ENCODE measurements at places on chromosomes 12 and 14.

DNA sequence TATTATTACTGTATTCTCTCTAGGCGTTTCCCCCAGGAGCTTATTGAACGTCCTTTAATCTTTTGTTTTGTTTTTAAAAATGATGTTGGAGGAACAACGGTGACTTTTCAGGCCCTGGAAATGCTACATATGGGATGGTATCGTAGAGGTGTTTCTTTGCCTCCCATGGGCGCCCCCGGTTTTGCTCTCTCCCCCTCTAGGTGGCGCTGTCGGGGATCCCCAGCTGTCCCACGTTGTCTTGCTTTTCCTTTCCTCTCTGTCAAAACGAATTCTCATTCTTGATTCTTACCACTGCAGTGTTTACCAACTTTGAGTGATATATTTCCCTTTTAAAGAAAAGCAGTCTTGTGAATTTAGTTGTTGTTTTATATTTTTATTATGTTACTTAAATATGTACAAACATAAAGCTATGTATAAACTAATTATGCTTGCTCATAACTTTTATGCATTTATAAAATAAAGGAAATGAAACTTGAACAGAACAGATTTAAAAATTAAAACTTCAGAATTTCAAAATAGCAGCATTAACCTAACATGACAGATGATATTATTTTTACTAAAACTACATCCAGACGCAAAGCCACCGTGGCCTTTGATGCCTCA, 171.9 kb downstream of the RGS6 start:
- DNase-seq = no peak

- no peak for DNase-seq
These were observed 4.2 kb downstream of the BAG5 start for GRCh38 chr14:103558071-103558882.

DNA sequence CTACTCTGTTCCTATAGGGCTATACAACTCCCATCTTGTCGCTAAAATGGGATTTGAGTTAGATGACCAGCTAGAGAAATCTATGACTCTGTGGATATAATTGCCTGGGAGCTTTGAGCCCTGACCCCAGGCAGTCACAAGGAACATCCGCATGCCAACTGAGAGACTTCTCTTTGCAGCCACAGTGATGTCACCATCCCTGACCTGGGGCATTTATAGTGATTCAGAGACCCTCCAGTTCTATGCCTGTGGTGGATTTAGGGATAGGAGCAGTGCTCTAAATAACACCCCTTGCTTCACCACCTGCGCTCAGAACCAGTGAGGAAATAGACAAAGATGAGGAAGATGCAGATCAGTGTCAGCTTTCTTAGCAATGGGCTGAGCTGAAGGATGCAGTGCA, 86.2 kb downstream of the RIN3 start:
- no peak for DNase-seq

DNA sequence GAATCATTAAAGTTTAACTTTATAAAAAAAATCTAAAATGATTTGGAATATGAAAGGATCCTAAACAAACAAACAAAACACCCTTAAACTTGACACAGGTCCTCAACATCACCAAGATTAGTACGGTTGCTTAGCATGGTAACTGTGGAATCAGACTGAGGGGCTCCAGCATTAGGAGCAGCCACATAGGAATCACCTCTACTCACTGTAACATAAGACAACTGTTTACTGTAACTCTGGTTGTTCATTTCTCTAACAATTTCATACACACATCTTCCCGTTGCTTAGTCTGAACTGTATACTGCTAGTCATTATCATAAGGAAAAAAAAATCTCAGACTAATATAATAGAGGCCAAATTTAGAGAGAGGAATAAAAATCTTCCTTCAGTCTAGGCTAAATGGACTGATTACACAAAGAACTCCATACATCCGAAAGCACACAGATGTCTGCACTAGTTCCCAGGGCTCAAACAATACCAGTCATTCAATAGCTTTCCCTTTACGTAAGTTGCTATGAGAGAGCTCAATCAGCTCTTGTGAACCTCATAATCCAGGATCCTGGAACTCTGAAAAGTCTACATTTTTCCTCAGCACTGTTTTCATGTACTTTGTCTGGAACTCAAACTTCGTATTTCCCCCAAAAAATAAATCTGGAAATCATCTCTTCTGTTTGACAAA, 26.0 kb downstream of the LRP6 start:
- no peak for DNase-seq

DNA sequence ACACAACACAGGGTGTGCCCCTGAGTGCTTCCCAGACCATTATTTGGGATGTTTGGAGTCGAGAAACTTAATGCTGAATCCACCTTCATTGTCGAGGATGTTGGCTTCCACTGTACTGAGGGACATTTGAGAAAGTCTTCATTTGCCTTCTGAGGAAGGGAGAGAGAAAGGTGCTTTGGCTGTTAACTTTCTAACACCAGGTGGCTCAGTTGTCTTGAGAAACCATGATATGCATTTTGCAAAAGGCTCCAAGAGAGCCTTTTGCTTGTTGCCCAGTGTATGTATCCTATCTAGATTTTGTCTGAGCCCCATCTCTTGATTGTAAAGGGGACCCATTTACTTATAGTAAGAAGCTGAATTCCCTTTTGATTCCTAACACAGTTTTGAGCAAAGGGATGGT, 28.6 kb upstream of the NRXN3 start:
- DNase-seq = no peak

DNA sequence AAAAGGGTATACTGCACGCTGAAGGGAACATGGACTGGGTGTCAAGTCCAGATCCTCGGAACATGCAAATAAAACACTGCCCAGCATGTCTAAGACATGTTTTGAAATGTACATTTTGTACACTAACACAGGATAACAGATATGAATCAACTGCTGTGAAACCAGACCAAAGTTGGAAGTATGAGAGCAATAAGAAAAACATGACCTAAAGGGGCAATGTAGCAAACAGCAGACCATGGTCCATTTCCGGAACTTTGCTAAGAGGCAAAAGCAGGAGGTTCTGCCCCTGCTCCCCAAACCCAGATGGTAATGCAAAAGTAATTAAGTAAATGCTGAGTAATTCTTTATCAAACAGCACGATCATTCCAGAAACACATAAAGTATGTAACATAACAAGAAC, 125.2 kb downstream of the SLC25A21 start:
- DNase-seq = no peak

GRCh38 chr12:131929581-131930456, 743 bp downstream of the PUS1 start:
- DNase-seq = no peak

DNA sequence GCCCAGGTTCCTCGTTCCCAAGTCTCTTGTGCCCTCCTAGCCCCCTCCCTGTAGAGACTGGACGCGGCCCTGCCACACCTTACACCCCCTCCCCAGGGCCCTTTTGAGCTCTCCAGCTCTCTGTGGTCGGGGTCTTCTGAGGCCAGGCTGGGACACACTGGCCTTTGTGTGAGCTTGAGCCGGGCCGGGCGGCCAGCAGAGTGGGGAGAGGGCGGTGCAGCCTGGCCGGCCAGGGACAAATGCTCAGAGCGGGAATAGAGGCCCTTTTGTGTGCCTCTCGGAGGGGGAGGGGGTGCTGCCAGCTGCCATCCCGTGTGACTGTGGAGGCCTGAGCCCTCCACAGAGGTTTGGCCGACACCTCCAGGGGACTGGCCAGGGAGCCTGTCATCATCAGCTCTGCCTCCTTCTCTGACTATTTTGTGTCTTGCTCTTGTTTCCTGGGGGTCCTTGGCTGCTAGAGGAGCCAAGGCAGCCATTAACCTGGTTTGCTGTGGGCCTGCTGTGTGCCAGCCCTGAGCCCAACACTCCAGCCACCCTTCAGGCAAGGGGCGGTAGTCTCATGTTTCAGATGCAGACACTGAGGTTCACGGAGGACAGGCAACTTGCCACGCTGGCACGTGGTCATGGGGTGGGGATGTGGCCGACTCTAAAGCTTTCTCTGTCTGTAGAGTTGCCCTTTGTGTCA, 13.6 kb downstream of the FAM222A start:
- no peak for DNase-seq

DNA sequence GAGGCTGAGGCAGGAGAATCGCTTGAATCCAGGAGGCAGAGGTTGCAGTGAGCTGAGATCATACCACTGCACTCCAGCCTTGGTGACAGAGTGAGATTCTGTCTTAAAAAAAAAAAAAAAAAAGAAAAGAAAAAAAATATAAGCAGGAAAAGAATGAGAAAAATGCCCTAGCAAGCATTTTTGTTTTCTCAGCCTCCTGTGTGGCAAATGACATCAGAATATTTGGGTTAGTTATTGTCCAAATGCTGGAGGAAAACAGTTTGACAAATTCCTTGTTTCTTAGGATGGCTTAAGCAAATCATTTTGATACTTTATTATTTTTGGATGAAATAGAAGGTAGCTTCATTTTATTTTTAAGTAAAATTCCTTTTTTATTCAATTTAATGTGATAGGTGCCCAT, 7.5 kb upstream of the PTPRR start:
- DNase-seq = no peak

GRCh38 chr14:38987781-38988180, 115.3 kb downstream of the SEC23A start:
- DNase-seq = no peak

DNA sequence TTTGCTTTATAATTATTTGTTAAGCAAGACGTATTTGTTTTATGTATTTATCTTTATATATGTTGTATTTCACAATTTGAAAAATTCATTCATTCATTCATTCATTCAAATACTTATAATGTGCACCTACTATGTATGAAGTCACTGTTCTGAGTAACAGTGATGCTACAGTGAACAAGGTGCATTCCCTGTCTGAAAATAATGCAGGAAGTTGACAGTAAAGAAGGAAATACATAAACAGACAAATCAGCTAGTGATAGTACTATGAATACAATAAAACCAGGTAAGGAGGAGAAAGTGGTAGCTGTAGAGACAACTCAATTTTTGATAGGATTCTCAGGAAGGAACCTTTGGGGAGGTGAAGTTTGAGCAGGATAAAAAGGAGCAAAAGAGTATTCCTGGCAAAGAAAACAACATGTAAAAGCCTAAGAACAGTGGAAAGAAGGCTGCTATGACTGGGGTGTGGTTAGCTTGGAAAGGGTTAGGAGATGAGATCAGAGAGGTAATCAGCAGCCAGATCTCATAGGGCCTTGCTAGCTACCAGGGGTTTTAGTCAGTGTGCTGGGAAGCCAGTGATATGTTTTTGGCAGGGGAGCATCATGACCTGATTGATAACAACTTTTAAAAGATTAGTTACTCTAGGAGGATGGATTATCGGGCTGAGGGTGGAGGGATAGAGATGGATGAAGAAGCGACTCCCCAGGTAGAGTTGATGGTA, 17.4 kb downstream of the BICDL1 start:
- no peak for DNase-seq

GRCh38 chr12:132660996-132661395, 26.1 kb downstream of the POLE start:
- no peak for DNase-seq

GRCh38 chr14:93792391-93792790, 4.1 kb upstream of the PRIMA1 start:
- no peak for DNase-seq

DNA sequence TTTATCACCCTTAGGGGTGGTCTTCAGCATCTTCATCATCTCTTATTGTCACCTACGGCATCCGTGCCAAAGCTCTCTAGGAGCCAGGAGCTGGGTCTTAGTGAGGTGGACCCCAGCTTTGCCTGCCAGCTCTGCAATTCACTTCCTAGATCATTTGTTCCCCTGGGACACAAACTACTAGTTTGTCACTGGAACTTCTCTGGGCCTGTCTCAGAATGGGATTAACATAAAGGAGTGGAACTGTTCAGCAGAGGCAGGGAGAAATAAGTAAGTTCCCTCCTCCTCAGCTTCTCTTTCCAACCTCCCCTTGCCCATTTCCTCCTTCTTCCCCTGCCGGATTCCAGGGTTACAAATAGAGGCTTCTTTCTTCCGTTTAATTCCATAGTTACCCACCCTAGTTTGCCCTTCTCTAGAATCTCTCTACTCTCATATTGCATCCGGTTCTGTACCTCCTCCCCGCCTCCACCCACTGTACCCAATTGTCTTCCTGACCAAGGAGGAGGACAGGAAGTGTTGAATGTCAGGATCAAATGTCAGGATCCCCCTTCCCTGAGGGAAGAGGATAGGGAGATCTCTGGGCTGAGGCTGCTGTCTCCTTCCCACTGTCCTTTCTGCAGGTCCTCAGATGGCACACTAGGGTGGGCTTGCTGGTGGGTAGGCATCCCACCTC, 25.0 kb downstream of the LARP4 start:
- no peak for DNase-seq

DNA sequence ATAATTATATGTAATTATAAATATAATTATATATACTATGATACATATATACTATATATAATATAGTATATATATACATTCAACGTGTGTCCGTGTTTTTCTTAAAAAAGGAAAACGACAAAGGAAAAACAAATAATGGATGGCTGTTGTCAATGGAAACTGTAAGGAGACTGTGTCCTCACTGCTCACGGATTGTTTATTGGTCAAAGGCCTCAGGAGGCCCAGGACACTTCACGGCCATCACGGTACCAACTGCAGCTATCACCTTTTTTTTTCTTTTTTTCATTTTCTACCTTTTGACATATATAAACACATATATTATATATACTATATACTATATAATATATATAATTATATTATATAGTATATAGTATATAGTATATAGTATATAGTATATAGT, 113.4 kb downstream of the SPTSSA start:
- no peak for DNase-seq

DNA sequence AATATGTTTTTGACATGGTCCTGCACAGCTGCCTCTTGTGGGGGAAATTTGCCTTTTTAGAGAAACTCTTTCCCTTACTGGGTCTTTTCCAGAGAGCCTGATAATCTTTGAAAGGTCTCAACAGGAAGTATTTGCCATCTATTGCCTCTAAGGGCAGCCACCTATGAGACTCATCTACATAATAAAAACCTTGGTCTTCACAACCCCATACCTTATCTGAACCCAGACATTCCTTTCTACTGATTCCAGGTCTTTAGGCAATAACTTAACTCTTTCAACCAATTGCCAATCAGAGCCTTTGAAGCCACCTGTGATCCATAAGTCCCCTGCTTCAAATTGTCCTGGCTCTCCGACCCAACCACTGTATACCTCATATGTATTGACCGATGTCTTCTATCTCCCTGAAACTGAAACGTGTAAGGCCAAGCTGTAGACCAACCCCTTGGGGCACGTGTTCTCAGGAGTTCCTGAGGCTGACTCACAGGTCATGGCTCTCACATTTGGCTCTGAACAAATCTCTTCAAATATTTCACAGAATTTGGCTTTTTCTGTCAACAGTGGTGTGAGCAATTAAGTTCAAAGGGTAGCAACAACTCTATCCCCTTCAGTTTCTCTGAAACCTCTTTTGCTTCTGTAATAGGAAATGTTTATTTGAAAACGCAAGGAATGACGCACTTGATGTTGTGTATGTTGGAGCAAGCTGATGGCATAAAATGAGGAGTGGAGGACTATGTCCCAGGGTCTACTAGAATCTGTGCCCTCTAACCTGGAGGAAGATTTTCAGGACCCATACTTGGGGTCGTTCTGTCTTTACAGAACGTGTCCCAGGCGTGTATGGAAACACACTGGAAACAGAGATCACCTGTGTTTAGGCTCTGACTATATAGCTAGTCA, 49.2 kb upstream of the EIF5 start:
- DNase-seq = no peak
